Activated CD4-positive, alpha-beta T cell treated with anti-CD3 and anti-CD28 coated beads, Interleukin-2, amount 50 U/mL, for 16 hours (primary cell): ENCODE measurements at places on chromosomes 1 and 21.

- no peak for DNase-seq
These were observed 10.5 kb downstream of the LDLRAP1 start for GRCh38 chr1:25553749-25554429.

DNA sequence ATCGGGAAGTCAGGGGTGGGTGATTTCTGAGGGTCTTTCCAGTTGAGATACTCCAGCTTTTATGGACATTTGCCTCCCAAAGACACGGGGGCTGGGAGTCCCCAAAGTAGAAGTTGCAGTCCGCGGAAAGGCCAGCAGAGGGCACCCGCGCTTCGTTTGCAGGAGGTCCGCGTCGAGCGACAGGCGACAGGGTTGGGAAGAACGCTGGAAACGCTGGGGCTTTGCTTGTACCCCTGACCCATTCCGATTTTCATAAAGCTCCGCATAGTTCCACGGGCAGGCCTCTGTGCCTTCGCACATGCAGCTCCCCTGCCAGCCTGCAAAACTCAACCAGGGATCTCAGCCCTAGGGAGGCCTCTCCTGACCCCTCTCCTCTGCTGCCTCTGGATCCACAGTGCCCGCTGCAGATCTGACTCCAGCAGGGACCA is 44.2 kb upstream of the LAPTM5 start:
- DNase-seq = peak; percentile 76

GRCh38 chr1:93813076-93813475 is 65.9 kb downstream of the DNTTIP2 start:
- no peak for DNase-seq

DNA sequence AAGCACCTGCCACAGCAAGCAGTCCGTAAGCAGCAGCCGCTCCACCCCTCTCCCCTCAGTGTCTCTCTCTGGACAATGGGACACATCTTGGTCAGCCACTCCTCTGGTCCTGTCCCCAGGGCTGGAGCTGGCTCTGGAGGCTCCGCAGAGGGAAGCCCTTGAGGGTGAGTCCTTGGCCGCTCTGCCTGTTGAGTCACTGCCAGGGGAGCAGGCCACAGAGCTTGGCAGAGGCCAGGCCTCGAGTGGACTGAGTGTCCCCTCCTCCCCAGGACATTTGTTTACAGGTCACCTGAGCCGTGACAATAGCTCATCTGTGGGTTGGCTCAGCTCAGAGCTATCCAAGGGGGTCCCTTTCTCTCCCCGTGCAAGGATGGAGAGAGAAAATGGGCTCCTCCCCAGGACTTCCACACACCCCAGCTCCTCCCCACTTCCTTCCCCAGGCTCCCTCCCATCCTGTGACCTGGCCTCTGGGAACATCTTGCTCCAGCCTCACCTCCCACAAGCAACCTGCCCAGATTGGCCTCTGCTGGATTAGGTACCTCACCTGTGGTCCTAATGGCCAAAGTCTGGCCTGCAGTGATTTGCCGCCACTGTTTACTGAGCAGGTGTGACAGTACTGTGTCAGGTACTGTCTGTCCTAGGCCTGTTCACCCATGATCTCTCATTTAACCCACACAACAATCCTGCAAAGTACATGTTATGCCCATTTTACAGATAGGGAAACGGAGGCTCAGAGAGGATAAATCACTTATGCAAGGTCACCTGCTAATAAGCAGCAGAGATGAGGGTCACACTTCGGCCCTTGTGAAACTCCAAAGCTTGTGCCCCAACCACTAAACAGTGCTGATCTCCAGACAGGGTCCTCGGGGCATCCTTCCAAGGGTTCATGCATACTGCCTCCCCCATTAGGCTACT is 4.8 kb downstream of the FAM131C start:
- DNase-seq = no peak

- DNase-seq = no peak
These were observed 171.9 kb upstream of the NR5A2 start for GRCh38 chr1:199855580-199855979.

DNA sequence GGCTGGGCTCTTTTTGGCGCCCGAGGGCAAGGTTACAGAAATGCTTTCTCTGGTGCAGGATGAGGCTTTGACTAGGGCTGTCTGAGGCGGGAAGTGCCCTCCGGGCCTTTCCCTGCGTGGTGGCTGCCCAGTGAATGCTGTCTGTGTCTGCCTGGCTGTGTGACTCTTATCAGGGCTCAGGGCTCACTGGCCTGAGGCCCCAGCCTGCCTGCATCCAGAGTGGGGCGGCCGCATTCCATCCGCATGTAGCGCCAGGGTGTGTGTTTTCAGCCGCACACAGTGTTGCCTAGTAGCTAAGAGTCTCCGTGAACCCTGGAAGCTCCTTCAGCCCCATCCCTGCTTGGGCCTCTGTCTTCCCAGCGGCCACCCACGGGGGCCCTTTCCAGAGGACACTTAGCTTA is 59.1 kb downstream of the FAAP20 start:
- DNase-seq = no peak

DNA sequence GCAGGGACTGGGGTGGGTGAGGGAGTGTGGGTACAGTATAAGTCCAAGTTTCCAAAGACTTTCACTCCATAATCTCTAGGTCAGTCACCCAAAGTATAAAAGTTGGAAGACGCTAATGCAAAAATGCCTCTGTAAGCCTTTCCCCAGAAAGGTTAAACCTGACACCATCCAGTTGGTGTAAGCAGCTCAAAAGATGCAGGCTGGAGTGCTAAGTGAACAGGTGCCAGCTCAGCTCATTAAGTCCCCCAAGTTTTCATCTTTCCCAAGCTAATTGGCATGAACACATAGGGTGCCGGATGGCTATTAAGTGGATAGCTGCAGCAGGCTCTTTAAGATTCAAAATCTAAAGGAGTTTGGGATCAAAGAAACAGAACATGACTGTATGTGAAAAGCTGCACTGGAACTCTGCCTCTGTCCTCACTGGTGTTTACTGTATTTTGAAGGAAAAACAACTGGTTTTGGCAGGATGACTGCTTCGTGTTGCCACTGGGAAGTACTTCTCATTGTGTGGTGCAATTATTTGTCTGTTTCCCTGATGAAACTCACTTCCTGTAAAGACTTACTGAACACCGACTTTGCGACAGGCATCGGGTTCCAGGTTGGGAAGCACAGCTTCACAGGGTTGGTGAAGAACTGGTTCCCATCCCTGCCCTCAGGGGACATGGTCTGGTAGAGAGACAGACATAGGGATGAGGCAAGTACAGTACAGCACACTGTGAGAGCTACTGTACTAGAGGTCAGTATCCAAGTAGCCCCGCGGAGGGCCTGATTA is 152.7 kb downstream of the DAB1 start:
- no peak for DNase-seq

DNA sequence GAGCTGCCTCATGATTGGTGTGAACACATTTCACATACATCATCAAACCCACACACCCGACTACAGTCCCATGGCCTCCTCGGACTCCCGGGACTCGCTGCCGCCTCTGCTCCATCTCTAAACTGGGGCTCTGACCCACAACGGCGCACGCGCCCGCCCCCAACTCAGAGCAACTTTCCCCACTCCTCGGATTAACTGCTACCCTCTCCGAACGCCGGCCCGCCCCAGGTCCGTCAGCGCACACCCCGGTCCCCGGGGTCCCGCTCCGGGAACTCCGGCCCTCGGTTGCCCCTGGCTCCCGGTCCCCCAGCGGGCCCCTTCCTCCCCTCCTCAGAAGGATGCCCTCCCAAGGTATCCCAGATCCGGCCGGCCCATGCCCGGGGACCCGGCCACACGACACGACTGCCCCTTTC is 740 bp downstream of the DSTYK start:
- DNase-seq = no peak

DNA sequence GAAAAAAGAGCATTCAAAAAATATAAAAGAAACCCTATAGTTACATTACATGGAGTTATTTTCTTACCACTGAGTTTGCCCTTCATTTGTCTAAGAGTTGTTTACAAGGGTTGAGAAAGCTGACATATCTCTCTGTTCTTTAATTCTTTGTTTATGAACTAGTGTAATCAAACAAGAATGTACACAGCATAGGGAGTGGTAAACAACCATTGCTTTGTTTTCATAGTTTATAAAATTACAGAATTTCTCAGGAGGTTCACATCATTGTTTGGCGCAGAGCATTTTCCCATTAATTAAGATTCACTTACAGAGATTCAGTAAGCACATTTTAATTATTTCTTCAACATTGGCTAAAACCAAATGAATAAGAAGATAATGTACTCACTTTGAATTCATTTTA is 87.6 kb downstream of the IFI44 start:
- DNase-seq = no peak

- DNase-seq = no peak
These were observed at the start of gene ARHGEF10L for GRCh38 chr1:17539477-17540254. ARHGEF10L (plus strand) TSS chr1:17539698; CDS start chr1:17580596, 40,898 bp downstream.

DNA sequence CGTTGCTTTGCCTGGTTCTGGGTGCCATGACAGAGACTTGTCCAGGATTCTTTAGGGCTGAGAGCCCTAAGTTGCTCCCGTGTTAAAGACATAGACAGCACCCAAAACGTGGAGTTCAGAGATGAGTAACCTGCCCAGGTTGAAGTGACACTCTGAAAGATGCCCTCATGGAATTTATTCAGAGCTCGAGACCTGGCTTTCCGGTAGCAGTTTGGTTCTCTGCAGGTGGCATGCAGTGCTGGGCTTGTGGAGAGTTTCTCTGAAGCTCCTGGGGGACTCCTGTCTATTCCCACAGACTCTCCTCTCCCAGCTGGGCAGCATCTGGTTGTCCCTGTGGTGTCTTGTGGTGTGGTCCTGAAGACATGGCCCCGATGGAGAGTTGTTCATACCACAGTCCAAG is 241.0 kb downstream of the RHOU start:
- no peak for DNase-seq

GRCh38 chr1:20950679-20951078 is 163.6 kb upstream of the HP1BP3 start:
- DNase-seq = no peak

GRCh38 chr21:35332841-35333426 is 283.8 kb upstream of the RUNX1 start:
- peak; percentile 37 for DNase-seq

GRCh38 chr1:116127123-116127847 is 16.1 kb downstream of the MAB21L3 start:
- DNase-seq = peak; percentile 11

DNA sequence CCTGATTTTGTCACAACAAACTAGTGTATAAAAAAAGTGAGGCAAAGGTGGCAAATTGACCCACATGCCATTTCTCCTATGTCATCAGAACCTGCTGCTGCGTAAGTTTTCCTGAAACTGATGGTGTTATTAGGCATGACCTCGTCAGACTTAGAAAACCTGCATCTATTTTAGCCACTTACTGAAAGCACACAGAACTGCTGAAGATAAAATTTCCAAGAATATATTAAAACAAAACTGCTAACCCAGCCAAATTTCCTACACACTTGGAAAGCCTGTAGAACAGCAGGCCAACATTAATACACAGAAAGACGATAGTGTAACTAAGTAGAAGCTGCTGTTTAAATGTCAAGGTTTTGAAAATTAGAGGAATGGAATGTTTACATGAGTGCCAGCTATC is 674.5 kb upstream of the CXADR start:
- DNase-seq = no peak

DNA sequence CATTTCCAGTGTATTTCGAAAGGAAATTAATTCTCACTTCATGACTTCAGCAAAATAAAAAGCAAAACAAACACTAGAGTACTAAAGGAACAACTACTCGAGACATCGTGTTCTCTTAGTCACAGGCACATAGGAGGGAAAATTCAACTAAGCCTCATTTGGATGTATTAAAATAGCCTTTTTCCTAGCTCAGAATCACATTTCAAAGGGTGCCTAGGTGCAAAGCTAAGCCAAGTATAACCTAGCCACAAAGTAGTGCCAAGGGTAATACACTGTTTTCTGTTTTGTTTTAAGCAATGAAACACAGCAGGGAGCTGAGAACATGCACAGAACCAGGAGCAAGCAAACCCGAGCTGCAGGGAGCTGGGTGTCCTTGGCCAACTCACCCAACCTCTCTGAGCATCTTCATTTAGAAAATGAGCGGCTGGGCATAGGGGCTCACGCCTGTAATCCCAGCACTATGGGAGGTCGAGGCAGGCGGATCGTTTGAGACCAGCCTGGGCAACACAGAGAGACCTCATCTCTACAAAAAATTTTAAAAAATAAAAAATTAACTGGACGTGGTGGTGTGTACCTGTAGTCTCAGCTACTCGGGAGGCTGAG is 26.6 kb upstream of the ACBD6 start:
- no peak for DNase-seq

- no peak for DNase-seq
These were observed 85.6 kb downstream of the GREM2 start for GRCh38 chr1:240526312-240526711.

GRCh38 chr1:224170343-224170742 is 12.7 kb upstream of the DEGS1 start:
- no peak for DNase-seq

GRCh38 chr1:201949491-201949890 is 3.1 kb upstream of the LMOD1 start:
- DNase-seq = no peak

- no peak for DNase-seq
These were observed 54.9 kb upstream of the DIPK1A start for GRCh38 chr1:93016171-93016570.

DNA sequence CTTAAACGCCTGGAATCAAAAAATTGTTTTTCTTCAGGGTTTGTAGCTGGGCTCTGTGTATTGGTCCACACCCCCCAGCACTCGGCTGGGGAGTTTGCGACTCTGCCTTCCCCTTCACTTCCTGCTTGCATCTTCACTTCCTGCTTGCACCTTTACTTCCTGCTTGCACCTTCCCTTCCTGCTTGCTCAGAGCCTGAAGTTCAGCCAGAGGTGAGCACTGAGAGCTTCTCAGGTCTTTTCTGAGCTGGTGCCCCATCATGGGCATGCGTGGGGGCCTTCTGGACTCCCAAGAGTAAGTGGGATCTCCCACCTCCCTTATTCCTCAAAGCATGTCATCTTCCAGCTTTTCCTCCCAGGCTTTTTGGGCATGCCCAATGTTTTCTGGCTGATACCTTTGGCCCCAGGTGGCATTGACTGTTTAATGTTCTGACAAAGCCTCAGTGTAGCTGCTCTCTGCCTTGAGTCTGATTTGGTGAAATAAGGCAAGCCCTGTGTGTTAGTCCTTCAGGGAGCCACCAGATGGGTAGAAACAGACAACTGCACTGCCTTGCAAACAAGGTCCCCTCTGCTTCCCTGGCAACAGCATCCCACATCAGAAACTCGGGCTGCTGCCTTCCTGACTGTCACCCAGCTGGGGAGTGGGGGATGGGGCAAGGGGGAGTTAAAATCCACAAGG is 3.5 kb downstream of the KRTAP10-2 start:
- DNase-seq = peak; percentile 18

DNA sequence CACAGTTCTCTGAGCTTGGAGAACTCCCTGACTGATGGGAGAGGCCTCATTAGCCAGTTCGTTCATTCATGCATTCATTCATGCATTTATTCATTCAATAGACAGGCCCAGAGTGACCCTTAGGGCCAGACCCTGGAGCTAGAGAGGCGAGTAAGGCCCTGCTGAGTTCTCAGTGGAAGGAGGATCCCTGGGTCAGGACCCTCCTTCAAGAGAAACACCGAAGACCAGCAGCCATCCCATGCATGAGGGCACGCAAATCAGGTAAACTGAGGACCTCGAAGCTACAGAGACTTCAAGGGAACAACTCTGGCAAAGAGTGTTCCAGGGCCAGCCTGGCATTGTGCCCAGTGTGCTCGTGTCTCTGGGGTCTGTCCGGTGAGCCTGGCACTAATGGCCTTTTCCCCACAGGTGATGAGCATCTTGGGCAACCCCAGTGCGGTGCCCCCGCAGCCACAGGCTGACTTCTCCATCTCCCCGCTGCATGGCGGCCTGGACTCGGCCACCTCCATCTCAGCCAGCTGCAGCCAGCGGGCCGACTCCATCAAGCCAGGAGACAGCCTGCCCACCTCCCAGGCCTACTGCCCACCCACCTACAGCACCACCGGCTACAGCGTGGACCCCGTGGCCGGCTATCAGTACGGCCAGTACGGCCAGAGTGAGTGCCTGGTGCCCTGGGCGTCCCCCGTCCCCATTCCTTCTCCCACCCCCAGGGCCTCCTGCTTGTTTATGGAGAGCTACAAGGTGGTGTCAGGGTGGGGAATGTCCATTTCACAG is 104.8 kb downstream of the PAX7 start:
- no peak for DNase-seq
